Activated naive CD4-positive, alpha-beta T cell (primary cell): ENCODE measurements at places on chromosomes 3 and 15.

- no peak for DNase-seq
Observed at GRCh38 chr3:138440596-138440995, 6.2 kb downstream of the ESYT3 start.

DNA sequence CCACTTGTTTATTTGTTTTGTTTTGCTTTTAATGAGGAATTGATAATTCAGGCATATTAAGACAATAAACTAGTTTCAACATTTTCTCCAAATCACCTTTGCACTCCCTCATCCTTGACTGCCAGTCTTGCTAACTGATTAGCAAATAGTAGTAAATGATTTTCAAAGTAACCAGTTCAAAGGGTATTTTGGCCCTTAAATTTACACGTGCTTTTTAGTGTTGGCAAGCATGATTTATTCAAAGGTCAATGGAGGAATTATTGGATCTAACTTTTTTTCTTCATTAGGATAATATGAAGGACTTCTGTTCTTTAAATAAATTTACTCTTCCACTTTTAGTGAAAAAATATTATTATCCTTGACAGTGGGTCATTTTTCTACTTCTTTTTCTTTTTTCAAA, 53.8 kb downstream of the BCHE start:
- DNase-seq = no peak

DNA sequence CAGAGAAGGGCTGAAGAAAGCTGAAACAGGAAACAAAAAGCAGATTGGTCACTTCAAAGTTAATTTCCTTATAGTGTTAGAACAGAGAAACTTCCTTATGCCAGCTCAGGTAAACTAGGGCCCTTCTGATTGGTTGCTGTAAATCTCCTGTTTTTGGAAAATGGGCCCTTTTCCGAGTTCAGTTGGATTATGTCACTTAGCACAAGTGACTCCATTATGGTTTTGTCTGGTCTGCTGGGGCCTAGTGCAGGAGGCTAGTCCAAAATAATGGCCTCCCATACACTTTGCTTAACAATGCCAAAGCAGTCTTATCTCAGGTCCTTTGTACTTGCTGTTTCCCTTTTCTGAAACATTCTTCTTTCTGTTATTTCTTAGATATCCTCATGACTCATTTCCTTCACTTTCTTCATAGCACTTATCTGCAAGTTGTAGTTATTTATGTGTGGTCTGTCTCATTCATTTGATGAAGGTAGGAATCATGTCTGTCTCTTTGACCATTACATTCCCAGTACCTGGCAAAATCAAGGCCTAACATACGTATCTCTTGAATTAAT, 7.7 kb upstream of the DCP1A start:
- no peak for DNase-seq

DNA sequence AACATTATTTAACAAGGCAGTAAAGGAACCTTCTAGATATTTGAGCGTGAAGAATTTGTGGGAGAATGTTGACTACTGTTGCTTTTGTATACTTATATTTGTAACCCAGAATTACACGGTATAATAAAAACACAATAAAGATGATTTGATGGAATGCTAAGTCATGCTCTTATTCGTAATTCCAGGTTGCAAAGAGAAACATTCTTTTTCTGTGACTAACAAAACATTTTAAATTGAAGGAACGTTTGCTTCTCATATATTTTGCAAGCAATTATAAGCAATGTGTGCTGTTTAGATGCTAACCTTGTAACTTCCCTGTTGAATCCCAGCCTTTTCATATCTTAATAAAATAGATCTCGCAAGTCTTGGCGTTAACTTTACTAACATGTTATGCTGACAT, 124.4 kb upstream of the CGNL1 start:
- no peak for DNase-seq

DNA sequence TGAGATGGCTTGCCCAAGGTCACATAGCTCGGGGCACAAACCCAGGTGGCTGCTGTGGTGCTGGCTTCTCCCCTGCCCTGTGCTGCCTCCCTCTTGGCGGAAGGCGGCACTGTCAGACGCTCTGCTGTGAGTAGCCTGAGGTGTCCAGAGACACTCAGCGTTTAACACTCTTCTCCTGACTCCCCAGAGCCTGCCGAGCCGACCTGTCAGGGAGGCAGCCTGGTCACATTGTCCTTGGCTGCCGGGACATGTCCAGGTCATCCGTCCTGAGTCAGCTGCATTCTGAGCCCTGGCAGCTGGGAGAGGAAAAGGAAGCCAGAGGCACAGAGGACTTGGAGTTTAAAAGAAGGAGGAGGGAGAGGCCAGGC, 4.7 kb downstream of the LMAN1L start:
- DNase-seq = no peak

DNA sequence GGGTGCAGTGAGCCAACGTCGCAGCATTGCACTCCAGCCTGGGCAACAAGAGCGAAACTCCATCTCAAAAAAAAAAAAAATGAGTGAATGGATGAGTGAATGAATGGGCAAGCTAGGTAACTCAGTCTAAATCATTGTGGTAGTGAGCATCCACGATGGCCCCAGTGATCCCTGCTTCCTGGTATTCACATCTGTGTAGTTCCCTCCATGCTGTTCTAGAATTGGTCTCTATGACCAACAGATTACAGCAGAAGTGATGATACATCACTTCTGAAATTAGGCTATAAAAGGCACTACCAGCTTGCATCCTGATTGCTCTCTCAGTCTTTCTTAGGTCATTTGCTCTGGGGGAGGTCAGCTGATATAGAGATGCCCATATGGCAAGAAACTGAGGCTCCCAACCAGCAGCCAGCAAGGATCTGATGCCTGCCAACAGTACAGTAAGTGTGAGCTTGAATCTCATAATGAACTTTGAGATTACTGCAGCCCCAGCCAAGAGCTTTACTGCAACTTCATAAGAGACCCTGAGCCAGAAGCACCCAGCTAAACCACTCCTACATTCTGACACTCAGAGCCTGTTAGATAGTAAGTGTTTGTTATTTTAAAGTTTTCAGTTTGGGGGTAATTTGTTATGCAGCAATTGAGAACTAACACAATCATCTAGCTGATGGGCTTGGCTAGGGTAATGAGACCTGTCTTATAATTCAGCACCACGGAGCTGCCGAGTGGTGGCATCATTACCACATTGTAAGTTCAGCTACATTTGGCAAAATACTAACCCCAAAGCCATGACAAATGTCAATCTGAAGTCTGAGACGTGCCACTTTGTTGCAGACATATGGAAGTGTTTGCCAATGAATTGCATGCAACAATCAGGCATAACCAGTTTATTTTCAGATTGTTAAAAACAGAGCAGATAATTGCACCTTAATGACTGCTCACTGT, 53.0 kb downstream of the KLHL6 start:
- DNase-seq = no peak

GRCh38 chr3:195806211-195806915, 5.4 kb downstream of the MUC4 start:
- no peak for DNase-seq

DNA sequence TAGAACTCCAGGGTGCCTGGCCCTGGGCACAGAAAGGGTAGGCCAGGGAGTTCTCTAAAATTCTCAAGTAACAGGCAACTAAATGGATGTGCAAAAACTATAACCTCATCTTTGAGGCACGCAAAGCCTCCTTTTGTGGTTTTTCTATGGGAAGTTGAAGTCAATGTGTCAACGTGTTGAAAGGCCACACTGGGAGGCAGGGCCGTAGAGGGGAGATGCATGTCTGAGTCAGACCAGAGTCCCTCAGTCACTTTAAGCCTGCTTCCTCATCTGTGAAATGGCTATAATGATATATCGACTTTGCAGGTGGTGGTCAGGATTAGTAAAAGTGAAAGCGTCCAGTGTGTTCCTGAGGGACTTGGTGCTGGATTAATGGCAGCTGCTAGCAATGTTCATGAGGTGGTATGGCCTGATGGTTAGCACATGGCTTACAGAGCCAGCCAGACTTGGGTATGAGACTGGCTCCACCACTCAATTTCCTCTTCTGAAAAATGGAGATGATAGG, 17.0 kb downstream of the TGM5 start:
- no peak for DNase-seq

DNA sequence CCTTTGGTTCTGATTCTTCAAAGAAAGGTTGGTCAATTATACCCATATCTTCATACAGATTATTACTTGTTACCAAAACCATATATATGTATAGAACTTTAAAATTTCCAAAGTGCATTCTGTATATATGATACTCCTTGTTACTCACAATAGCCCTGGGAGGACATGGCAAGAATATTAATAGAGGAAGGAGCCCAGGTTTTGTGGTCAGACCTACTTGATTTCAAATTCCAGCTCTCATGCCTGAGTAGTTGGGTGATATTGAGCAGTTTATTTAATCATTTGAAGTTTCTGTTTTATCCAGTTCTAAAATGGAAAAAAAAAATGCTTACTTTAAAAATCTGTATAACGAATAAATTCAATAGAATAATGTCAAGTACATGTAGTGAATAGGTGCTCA, 2.5 kb downstream of the IL1RAP start:
- no peak for DNase-seq

- DNase-seq = no peak
Observed at GRCh38 chr3:13014755-13015285, 58.4 kb downstream of the IQSEC1 start.

- no peak for DNase-seq
Observed at GRCh38 chr3:138060792-138061191, 50.8 kb downstream of the CLDN18 start.

DNA sequence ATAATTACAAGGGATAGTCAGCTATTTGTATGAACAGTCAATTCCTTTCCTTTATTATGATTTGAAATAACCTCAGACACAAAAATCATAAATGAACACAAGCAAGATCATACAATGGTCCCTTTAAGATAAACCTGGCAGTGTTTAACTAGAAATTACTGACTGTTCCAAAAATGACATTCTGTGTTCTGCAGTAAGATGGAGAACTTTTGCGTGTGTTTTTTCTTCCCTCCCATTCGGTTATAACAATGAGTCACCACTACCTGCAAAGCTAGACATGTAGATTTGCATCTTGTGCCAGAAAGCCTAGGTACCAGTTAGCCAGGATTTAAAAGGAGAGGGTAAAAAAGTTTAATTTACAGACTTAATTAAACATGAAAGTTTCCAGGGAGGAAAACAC, 248.2 kb upstream of the ADAMTS9 start:
- DNase-seq = no peak

DNA sequence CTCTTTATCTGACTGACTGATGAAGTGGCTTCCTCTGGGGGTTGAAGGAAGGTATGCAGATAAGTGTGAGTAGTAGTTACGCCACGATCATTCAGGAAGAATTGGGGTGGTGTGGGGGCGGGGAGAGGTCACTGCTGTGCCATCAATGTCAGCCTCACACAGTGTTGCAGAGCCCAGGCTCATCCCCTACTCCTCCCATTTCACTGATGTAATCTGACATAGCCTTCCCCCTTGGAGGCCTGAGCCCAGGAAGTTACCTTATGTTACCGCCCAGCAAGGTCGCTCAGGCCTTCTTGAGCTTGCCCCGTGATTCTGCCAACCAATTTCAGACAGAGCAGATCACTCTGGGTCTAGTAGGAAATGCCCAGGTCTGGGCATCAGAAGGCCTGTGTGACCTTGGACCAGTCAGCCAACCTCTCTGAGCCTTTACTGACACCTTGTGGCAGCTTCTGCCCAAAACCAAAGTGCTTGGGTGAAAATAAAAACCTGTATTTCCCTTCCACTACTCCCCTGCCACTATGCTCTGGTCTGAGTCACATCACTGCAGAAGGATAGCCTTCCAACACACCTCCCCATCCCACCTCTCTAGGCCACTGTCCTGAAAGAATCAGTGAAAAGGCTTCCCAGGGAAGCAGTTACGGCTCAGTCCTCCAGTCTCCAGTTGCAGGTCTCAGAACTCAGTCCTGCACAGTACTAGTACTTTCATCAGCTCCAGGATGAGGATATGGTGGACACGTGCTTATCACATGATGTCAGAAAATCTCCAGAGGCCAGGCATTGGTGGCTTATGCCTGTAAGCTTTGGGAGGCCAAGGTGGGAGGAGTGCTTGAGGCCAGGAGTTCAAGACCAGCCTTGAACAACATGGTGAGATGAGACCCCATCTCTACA, 28.1 kb upstream of the INSYN1 start:
- DNase-seq = no peak

- DNase-seq = no peak
Observed at GRCh38 chr15:35206060-35206675, 121.1 kb upstream of the NANOGP8 start.

- no peak for DNase-seq
Observed at GRCh38 chr15:68466876-68467275, 34.9 kb upstream of the ITGA11 start.

- no peak for DNase-seq
Observed at GRCh38 chr3:72290859-72291638, 506.1 kb upstream of the PROK2 start.

- DNase-seq = no peak
Observed at GRCh38 chr15:90572893-90573292, 43.2 kb downstream of the CRTC3 start.
